MG63 (cell line): ENCODE measurements at places on chromosomes 11 and 22. TPM values are rescaled to one million over a fixed set of nuclear protein-coding genes. Genes with fewer than 3 reads are reported as not detected.

The SCARF2 gene
- total RNA-seq, result 22.3 and 32.1 TPM in 2 replicates

- no peak for DNase-seq
These were observed 28.4 kb downstream of the TAB1 start for GRCh38 chr22:39427751-39428596.

DNA sequence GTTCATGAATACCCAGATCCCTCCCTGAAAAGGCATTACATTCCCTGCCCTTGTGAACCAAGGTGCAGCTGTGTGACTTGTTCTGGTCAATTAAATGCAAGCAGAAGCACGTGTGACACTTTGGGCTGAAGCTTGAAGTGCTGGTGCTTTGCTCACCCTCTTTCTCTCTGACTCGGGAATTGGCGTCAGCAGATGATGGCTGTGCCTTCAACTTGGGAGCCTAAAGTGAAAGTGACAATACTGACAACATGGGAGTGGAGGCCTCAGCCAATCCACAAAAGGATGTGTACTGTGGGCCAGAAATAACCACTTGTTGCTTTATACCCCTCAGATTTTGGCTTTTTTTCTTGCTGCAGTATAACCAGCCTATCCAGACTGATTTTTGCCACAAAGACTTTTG, 148.3 kb upstream of the THY1 start:
- no peak for DNase-seq

The MYRF gene
- total RNA-seq, result 0.23 and 1.9 TPM in 2 replicates

The CD6 gene
- total RNA-seq, result not detected in 2 replicates

GRCh38 chr22:25908755-25909154, 166.8 kb downstream of the MYO18B start:
- no peak for DNase-seq

GRCh38 chr11:88315981-88316441, 21.5 kb downstream of the CTSC start:
- no peak for DNase-seq

DNA sequence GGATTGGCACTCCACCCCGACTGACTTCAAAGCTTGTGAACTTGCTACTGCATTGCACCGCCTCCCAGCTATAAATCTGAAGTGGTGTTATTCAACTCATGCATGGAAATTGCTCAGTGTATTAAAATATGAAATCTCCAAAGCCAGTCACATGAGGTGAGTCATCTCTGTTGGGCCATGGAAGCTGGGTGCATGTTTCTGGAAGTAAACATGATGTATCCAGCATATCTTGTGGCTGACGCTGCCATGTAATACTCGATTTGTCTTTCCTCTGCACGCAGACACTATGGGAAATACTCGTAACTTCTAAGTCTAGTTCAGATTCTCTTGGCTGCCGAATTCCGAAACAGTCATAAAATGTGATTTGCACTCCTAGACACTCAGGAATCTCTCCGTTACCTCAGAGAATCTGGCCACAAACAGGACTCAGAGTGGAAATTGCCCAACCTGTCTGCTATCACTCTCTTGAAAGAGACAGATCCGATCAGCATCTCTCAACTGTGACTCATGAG, 154.9 kb upstream of the MPPED2 start:
- DNase-seq, result peak; percentile 3

DNA sequence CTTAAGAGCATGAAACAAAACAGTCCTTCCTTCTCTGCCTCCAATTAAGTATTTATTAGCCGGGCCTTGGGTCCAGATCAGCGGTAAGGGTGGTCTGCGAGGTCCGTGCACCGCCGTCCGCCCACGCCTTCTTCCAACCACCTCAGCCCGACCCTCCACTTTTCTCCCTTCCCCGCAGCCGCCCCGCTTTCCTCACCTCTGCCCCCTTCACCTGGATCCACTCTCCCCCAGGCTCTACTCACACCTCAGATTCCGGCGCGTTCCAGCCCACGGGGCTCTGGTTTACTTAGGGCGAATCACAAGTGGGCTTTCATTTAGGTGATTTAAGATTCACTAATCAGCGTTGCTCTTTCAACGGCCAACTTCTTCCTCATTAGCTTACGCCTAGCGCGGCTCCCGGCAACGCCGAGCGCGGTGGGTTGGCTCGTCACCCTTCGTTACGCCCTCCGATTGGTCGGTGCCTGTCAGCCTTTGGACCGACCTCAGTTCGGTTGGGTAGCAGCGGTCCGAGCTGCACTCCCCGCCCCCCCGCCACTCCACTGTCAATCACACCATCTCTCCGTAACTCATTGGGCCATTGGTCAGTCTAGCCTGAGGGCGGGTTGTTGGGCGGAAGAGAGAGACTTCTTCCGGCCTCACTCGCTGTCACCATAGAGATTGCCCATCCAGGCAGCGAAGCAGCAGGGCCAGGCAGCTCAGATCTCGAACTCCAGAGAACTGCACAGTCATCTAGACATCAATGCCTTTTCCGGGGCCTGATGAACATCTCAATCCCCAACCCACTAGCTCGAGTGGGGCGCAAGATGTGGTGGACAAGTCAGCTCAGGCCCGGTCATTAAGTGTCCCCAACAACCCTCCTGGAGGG, at the start of gene TMEM218:
TSS of gene TMEM218 (minus strand) at position 284 of the 865 bp plus-strand sequence. CDS start 9,385 bp downstream, outside the sequence.
- DNase-seq, result peak; percentile 99

DNA sequence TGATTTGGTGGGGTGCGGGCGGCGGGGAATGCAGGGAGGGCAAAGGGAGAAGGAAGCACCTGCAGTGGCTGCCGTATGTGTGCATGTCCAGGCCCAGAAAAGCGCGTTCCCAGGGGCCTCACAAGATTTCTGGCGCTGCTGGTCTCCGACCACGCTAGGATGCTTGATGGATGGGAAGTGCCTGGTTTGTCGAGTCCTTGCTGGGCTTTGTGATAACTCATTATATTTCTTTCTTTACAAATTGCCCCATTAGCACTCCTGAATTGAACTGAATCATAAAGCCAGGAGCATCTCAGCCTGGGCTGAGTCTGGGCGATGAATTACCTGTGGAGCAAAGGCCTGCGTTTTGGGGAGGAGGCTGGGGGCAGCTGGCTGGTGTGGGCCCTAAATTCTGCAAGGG, 69.2 kb upstream of the LMO1 start:
- DNase-seq, result no peak
